ENCODE measurements at places on chromosomes 4 and X.

- DNase-seq = no peak
These were observed 51.1 kb downstream of the SPANXN3 start for GRCh38 chrX:143466130-143466529.

GRCh38 chrX:110966839-110967238 lies 129.2 kb upstream of the PAK3 start:
- peak; percentile 1 for DNase-seq

DNA sequence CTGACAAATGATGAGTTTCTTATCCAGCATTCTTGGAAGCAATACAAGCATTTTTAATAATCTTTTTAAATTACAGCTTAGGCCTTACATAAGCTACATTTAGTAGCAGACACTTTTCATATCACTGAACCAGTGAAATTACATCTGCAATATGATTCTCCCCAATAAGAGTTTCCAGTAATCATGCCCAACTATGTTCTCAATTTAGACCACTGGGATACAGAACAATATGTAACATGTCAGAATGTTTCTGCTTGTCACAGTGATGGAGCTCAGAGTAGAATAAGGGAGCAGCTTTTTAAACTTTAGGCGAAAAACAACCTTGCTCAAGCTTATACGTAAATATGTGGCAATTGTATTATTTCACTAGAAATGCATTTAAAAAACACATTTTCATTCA lies 1132.2 kb downstream of the FAT4 start:
- no peak for DNase-seq

DNA sequence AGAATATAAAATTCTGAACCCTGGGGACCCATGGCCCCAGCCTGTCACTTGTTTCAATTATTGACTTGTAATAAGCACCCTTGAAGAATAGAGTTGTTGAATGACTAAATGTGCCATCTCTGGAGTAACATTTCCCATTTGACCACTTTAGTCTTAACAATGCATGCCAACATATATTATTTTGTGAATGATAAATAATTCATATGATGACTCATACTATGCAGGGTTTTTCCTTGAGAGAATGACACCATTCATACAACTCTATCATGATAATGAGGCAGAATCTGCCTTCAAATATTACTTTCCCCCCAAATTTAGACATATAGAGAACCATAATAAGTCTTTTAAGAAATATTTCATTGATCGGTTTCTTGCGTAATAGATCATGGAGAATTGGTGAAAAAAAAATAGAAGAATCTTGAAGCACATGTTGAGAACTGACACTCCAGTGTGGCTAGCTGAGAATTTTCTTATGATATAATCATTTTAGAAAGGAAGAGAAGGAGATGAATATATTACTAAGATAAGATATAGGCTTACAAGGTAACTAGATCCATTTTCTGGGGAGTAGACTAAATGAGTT lies 404.5 kb downstream of the GRXCR1 start:
- DNase-seq = no peak

DNA sequence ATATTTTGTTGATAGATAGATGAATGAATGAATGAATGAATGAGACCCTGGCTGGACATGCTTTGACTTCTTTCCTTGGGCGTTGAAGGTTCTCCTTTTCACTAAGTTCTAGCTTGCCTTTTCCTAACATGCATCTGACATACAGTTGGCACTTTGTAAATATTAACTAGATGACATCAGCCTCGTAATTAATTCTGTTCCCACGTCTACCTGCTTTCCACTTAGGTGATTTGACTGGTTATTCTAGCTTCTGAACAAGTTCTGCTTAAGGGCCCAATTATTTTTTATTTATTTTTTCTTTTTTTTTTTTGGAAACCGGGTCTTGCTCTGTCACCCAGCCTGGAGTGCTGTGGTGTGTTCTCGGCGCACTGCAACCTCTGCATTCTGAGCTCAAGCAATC lies 13.9 kb upstream of the RASL11B start:
- no peak for DNase-seq

DNA sequence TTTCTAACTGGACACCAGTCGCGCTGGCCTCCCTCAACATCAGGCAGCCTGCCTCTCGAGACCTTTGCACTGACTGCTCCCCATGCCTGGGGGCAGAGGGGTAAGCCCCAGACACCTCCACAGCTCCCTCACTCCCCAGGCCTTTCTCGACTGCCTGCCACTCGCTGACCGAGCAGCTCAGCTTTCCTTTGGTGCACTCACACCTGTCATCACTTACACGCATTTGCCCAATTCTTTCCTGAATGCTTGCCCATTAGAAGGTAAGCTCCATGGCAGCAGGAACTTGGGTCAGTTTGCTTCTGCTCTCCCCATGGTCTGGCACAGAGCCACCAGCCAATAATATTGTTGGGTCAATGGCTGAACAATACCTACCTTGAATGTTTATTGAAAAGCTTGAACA lies 32.2 kb upstream of the PROM1 start:
- no peak for DNase-seq

GRCh38 chrX:38941675-38942074 lies 140.4 kb downstream of the MID1IP1 start:
- DNase-seq = no peak

GRCh38 chr4:40321574-40322275 lies 13.4 kb upstream of the CHRNA9 start:
- DNase-seq = peak; percentile 74

GRCh38 chrX:150409964-150410363 lies 46.8 kb downstream of the MAMLD1 start:
- no peak for DNase-seq

- DNase-seq = no peak
These were observed 451.8 kb upstream of the INTU start for GRCh38 chr4:127181001-127181400.

DNA sequence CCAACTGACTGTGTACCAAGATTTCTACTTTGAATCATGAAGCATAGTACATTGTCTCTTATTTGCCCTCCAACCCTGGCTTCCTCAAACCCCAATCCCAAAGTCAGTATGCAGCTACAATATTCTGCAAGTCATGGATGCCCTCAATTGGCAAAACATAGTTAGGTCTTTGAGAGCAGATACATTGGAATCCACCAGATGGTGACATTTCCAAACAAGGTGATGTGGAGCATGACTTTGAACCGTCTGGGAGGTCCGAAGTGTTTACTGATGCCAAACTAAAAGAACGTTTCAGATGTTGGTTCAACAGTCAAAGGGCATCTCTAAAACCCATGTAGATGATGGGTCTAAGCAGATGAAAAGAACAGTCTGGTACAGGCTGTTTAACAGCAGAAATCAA lies 43.7 kb upstream of the FRMD7 start:
- peak; percentile 8 for DNase-seq

GRCh38 chr4:141254326-141254725 lies 33.6 kb downstream of the ZNF330 start:
- no peak for DNase-seq

DNA sequence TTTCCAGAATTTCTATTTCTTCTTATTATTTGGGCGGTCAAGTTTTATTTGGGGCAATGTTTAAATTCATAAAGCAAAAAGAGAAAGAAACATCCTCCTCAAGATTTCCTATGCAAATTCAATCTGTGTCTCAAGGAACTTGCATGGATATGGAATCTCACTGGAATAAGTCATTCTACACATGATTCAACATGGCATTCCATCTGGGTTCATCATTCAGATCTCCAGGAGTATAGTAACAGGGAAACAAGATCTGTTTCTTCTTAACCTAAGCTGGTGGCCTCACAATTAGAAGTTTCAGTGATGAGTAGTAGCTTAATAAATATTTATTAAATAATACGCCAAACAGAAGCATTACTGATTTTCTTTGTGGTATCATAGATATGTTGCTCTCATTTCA lies 19.8 kb downstream of the KLHL34 start:
- no peak for DNase-seq

DNA sequence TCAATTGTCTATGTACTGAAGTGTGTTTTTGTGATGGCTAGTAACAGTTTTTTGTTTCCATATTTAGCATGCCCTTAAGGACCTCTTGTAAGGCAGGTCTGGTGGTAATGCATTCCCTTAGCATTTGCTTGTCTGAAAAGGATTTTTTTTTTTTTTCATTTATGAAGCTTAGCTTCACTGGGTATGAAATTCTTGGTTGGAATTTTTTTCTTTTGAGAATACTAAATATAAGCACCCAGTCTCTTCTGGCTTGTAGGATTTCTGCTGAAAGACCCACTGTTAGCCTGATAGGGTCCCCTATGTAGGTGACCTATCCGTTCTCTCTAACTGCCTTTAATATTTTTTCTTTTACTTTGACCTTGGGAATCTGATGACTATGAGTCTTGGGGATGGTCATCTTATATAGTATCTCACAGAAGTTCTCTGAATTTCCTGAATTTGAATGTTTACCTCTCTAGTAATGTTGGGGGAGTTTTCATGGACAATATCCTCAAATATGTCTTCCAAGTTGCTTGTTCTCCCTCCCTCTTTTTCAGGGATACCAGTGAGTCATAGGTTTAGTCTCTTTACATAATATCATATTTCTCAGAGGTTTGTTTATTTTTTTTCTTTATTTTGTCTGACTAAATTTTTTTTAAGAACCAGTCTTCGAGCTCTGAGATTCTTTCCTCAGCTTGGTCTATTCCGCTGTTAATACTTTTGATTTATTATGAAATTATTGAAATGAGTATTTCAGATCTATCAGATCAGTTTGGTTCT lies 157.1 kb upstream of the PGRMC2 start:
- DNase-seq = no peak

- DNase-seq = no peak
These were observed 128.1 kb upstream of the NDP start for GRCh38 chrX:44101281-44101680.
